Esophagus muscularis mucosa (tissue), 4 donors: ENCODE measurements at places on chromosomes 16 and 17.

- no peak for DNase-seq
These were observed 18.9 kb upstream of the RAP1GAP2 start for GRCh38 chr17:2777242-2777867.

GRCh38 chr17:81867170-81867990, 3.8 kb downstream of the ARHGDIA start:
- no peak for DNase-seq

DNA sequence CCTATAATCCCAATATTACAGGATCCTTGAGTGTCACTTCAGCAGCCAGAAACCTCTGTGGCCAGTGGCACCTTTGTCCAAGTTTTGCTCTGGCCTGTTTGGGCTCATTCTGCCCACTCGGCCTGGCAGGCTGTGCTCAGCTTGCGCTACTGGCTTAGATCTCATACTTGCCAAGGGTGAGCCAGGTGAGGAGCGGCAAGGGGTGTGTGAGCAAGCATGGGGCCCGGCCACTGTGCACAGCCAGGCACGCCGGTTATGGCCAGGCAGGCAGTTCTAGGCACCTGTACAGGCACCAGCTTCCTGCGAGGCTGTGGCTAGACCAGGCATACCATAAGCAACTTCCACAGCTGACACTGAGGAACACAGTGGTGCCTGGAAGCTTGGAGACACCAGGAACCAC, 16.9 kb upstream of the USP22 start:
- no peak for DNase-seq

DNA sequence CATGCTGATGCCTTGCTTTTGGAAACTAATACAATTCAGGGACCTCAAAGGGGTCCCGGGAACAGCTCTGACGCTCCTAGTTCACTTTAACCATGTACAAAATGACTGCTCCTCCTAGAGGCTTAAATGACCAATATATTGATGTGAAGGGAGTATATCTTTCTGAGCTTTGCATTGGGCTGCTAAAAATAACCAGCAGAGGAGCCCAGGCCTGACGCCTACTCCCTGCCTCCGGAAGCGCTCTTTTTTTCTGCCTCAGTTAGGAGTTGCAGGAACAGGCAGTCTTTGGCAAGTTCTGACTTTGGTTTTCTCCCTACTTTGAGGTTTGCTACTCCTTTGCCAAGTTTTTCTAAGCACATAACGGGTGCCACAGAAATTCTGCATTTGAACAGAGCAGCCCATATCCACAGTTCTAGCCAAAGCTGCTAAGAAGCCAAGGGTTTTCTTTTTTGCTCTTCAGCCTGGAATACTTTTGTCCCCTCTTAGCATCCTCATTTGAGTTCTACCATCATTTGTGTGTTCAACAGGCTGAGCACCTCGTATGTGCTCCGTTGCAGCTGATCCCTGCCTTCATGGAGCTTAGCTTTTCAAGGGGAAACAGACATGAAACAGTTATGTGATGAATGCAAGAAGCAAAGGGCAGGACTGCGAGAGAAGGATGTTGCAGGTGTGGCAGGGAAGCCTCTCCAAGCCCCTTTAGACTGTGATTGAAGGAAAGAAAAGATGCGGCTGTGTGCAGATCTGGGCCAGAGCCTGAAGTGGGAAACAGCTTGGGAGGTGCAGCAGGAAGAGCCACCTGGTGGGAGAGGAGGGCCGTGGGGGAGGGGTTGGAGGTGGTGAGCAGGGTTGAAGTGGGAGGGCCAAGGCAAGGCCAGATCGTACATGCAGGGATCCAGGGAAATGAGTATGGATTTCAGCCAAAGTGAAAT, 2.8 kb upstream of the NAGPA start:
- DNase-seq = no peak

DNA sequence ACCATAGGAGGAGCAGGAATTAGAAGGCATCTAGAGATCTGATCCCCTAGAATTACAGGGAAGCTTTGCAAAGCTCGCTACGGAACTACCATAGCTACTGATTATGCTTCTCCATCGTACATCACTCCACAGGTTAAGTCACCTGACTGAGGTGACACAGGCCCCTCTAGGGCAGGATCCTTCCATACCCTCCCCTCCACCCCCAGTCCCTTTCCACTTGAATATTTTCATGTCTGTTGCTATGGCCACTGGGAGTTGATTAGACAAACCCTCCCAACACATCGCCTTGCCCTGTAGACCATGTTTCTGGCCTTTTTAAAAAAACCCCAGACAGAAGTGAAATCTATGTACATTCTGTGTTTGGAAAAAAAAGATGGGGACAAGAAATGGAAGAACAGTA, 287.1 kb downstream of the SOX9 start:
- DNase-seq = no peak

DNA sequence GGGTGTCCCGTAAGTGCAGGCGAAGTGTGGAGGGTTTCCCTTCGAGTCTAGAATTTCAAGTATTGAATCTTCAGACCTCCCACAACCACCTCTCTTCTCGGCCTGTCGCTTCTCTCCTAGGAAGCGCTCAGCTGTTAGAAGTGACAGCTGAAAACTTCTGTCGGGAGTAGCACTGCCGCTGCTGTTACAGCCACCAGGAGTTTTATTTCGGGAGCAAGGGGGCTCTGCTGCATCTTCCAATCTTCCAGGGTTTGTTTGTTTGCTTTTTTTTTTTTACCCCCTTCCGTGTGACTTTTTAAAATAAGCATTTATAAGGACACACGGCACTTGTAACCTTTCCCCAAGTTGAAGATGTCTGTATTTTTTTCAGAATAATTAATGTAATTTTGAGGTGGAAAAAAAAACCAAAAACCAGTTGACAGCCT, 767 bp downstream of the RPS6KB1 start:
- DNase-seq = no peak

GRCh38 chr16:69761983-69762813, at the start of gene WWP2:
TSS of gene WWP2 (plus strand) at chr16:69762332. CDS start at chr16:69787011, 24,679 bp downstream.
- DNase-seq = peak; percentile 93

DNA sequence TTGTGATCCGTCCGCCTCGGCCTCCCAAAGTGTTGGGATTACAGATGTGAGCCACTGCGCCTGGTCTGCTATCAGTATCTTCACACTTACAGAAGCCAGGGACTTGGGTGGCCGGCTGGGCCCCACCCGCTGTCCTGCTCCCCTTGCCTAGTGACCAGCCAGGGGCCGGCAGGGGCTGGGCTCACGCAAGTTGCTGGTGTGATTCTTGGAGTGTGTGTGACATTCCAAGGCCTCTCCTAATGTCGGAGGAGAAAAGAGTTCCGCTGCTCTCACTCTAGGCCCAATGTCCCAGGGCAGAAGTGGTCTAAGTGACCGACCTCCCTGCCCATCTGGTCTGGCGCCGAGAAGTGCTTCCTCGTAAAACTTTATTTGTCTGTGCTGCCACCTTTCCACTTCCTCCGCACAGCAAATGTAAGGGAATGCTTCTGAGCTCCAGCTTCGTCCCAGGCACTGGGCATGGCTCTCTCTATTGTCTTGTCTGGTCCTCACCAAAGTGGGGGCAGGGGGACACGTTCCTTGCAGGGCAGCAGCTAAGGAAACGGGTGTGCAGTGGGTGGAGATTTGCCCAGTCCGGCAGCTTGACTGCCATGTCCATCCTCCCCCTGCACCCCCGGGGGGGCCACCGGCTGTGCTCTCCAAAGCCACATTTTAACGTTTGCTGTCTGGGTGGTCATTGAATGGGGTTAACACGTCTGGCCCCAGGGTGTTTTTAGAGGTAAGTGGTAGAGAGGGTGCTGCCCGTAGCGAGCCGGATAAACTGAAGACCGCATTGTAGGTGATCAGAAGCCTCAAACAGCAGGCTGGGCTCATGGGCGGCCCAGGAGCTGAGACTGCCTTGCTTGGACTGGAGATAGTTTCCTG, 7.8 kb upstream of the GSE1 start:
- DNase-seq = no peak

- DNase-seq = no peak
These were observed 189.2 kb downstream of the SEC14L1 start for GRCh38 chr17:77329741-77330531.

- no peak for DNase-seq
These were observed 4.7 kb downstream of the SLC12A3 start for GRCh38 chr16:56869513-56870275.

GRCh38 chr17:79732254-79732653, 1.5 kb downstream of the ENPP7 start:
- DNase-seq = no peak

GRCh38 chr16:23282568-23282967, 19.5 kb upstream of the SCNN1B start:
- no peak for DNase-seq

DNA sequence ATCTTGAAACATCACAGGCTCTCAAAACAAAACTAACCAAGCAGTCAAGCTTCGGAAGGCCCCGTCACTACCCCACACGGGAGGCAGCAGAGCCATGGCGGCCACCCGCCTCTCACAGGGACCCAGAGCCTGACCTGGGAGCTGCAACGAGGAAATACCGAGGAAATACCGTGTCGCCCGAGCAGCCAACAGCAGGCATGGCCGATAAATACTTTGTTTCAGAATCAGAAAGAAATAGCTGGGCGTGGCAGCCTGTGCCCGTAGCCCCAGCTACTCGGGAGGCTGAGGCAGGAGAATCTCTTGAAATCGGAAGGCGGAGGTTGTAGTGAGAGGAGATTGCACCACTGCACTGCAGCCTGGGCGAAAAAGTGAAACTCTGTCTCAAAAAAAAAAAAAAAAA, 6.9 kb downstream of the LMF1 start:
- DNase-seq = no peak

DNA sequence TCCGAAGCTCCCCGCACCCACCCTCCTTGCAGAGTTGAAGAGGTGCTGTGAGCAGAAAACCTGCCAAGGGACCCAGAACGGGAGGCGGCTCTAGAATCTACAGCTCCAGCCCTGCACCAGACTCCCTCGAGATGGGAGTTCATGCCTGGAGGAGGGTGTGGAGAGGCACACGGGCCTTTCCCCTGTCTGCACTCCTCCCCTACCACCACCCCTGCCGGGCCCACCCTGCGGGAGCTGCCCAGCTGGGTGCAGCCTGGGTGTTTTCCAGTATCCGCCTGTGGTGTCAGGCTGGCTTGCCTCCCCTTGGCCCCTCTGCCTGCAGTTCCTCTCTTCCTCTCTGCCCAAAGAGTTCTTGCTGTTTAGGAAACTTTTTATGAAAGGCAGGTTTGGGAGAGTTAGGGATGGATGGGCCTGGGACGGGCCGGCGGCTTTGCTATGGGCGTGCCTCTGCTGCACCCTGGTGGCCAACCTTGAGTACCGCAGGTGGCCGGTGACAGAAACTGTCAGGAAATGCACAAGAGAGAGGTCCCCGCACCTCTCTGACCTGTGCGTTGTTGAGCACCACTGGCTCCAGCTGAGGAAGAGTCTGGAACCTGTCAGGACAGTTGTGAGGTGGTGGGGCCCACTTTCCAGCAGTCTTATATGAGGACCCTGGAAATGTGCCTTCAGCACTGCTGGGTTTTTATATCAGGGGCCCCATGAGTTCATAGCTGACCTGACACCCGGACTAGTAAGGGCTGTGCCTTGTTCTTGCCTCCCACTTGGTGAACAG, 354.1 kb downstream of the SEC14L1 start:
- DNase-seq = no peak

- no peak for DNase-seq
These were observed 703.8 kb downstream of the CDH8 start for GRCh38 chr16:61332461-61332860.

- no peak for DNase-seq
These were observed 46.3 kb downstream of the DYNLRB2 start for GRCh38 chr16:80587071-80587470.

DNA sequence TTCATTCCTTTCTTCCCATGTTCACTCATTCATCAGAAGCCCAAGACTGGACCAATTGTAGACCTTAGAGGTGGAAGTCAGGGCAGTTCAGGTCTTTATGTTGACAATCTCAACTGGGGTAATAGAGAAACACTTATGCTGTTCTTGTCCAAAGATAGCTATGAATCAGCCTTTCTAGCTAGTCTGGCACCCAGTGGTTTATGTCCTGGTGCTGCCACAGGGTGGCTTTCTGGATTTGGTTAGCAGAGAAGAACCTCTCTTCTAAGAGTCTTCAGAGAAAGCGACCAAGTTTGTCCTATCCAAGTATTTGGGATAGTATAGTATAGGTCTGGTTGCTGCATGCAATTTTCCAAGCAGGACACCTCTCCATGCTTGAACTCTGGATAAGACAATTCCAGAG, 83.3 kb downstream of the NOG start:
- DNase-seq = no peak

DNA sequence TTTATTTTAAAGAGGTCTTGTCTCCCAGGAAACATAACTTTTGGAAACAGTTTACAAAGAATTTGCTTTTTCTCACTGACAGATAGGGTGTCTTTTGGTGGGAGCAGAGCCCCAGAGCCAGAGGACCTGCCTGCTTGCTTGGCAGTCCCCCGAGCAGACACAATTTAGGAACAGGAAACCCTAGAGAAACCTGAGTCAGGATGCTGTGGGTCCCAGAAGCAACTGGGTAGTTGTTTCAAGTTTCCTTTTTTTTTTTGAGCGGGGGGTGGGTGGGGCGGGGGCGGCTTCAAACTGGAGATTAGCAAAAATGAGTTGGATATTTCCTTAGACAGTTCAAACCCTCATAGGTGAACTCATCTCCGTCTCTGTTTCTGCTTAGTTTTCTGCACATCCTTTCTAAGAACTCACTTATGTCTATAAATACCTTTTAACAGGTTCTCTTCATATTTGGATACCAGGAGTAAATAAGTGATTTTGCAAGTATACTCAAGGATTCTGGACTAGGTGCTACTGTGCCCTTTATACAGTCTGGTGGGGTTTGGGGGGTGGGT, 135.1 kb downstream of the PRKCA start:
- DNase-seq = no peak

- DNase-seq = no peak
These were observed 693.3 kb downstream of the CDH11 start for GRCh38 chr16:64428463-64429113.

DNA sequence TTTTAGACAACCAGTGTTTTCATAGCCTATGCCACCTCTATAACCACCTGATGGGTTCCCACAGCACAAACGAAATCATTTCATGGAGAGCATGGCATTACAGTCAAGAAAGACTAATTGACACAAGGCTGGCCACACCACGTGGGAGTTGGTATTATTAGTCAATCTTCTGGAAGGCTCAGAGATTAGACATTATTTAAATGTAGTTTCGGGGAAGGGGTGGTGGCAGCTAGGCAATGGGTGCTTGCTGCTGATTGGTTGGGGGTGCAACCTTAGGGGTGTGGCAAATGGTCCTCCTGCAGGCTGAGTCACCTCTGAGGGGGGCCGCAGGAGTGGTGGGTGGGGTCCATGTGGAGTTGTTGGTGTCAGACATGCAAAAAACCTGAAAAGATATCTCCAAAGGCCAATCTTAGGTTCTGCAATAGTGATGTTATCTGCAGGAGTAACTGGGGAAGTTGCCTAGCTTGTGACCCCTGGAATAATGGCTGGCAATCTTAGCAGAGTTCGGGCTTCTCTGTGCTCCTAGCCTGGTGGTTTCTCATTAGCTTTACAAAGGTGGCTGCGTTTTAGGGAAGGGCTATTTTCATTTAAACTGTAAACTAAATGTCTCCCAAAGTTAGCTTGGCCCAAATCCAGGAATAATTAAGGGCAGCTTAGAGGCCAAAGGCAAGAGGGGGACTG, 4.6 kb downstream of the TEN1 start:
- no peak for DNase-seq

GRCh38 chr16:68296693-68297092, 14.1 kb downstream of the SLC7A6OS start:
- DNase-seq = no peak
